A549 treated with ZK216348 at 1 μM for 4 hours (cell line): ENCODE measurements at places on chromosomes 12 and 14. TPM values are rescaled to one million over a fixed set of nuclear protein-coding genes. Genes with fewer than 3 reads are reported as not detected.

AJUBA gene
- total RNA-seq, result 33.6 to 42.2 TPM (median 39.4 TPM) in 5 replicates

KANSL2 gene
- 30.4 to 45.9 TPM (median 36.6 TPM) in 5 replicates for total RNA-seq

SEC23A gene
- total RNA-seq, result 55.3 to 89.1 TPM (median 82.6 TPM) in 5 replicates

GARIN6 gene
- total RNA-seq, result not detected in 5 replicates

KRT83 gene
- 2.9 to 6.1 TPM (median 5.1 TPM) in 5 replicates for total RNA-seq

ENDOU gene
- total RNA-seq, result 0.18 TPM in 1 of 5 replicates, not detected in the others

GMFB gene
- 34.8 to 87.3 TPM (median 41.8 TPM) in 5 replicates for total RNA-seq

SMCO2 gene
- total RNA-seq, result 0.18 to 0.36 TPM in 2 of 5 replicates, not detected in the others

KLRG1 gene
- total RNA-seq, result 1.2 to 1.7 TPM (median 1.6 TPM) in 5 replicates

FAM181A gene
- not detected in 5 replicates for total RNA-seq

HSPB8 gene
- 13.4 to 18.4 TPM (median 14.9 TPM) in 5 replicates for total RNA-seq

RPGRIP1 gene
- total RNA-seq, result 0.16 to 0.74 TPM (median 0.37 TPM) in 4 of 5 replicates, not detected in the other

TBX3 gene
- 37.7 to 51.2 TPM (median 47.3 TPM) in 5 replicates for total RNA-seq

BTBD7 gene
- 8.2 to 12.9 TPM (median 12.0 TPM) in 5 replicates for total RNA-seq

AICDA gene
- 0.12 to 0.31 TPM (median 0.22 TPM) in 4 of 5 replicates, not detected in the other for total RNA-seq

GLT1D1 gene
- not detected in 5 replicates for total RNA-seq

LRP1-AS gene
- not detected in 5 replicates for total RNA-seq

ITGB7 gene
- 0.35 to 0.95 TPM (median 0.41 TPM) in 5 replicates for total RNA-seq

HOXC4 gene
- 1.7 to 3.9 TPM (median 3.8 TPM) in 5 replicates for total RNA-seq

ANG gene
- total RNA-seq, result 7.8 to 11.1 TPM (median 10.5 TPM) in 5 replicates

RPL10L gene
- total RNA-seq, result not detected in 5 replicates

ATG14 gene
- total RNA-seq, result 3.6 to 5.8 TPM (median 5.1 TPM) in 5 replicates

DEPDC4 gene
- 0.72 to 2.1 TPM (median 1.1 TPM) in 5 replicates for total RNA-seq

MEG3 gene
- total RNA-seq, result 40.4 to 74.4 TPM (median 63.5 TPM) in 5 replicates

ESR2 gene
- total RNA-seq, result 0.06 to 0.08 TPM in 2 of 5 replicates, not detected in the others

ZNF891 gene
- total RNA-seq, result 0.24 to 0.41 TPM (median 0.40 TPM) in 5 replicates

SERPINA3 gene
- 10.4 to 12.3 TPM (median 11.0 TPM) in 5 replicates for total RNA-seq

STAC3 gene
- 0.17 to 0.68 TPM (median 0.36 TPM) in 5 replicates for total RNA-seq

NXPH4 gene
- 2.7 to 6.3 TPM (median 5.1 TPM) in 5 replicates for total RNA-seq

FAM186B gene
- 0.11 to 0.23 TPM (median 0.14 TPM) in 3 of 5 replicates, not detected in the others for total RNA-seq

GLT8D2 gene
- total RNA-seq, result 0.20 to 0.59 TPM (median 0.21 TPM) in 4 of 5 replicates, not detected in the other

ABHD4 gene
- 48.1 to 56.1 TPM (median 52.9 TPM) in 5 replicates for total RNA-seq

CCDC196 gene
- total RNA-seq, result not detected in 5 replicates

DLST gene
- 89.2 to 100 TPM (median 98.2 TPM) in 5 replicates for total RNA-seq

C1S gene
- total RNA-seq, result 38.6 to 58.9 TPM (median 42.6 TPM) in 5 replicates

RBM23 gene
- total RNA-seq, result 48.9 to 66.4 TPM (median 62.5 TPM) in 5 replicates

RERG gene
- 0.17 to 0.44 TPM (median 0.26 TPM) in 5 replicates for total RNA-seq

TMEM132D gene
- not detected in 5 replicates for total RNA-seq

HEBP1 gene
- 52.3 to 62.9 TPM (median 54.7 TPM) in 5 replicates for total RNA-seq

RD3L gene
- not detected in 5 replicates for total RNA-seq

DBX2 gene
- not detected in 5 replicates for total RNA-seq

PTPRR gene
- 0.18 to 0.57 TPM (median 0.34 TPM) in 4 of 5 replicates, not detected in the other for total RNA-seq

ASB2 gene
- total RNA-seq, result 0.60 to 2.0 TPM (median 1.0 TPM) in 5 replicates

RNASE7 gene
- total RNA-seq, result not detected in 5 replicates

SYT10 gene
- not detected in 5 replicates for total RNA-seq

STXBP6 gene
- total RNA-seq, result 1.2 to 2.9 TPM (median 2.0 TPM) in 5 replicates

KLRC2 gene
- total RNA-seq, result 0.85 to 2.1 TPM (median 1.4 TPM) in 5 replicates

C3AR1 gene
- not detected in 5 replicates for total RNA-seq

TMEM229B gene
- total RNA-seq, result 0.15 to 0.24 TPM (median 0.18 TPM) in 5 replicates

LRP1 gene
- total RNA-seq, result 11.1 to 24.4 TPM (median 17.6 TPM) in 5 replicates

MTA1 gene
- total RNA-seq, result 46.8 to 93.0 TPM (median 83.4 TPM) in 5 replicates
